Tibial nerve (tissue), 4 donors: ENCODE measurements at places on chromosomes 5 and 9. TPM values are rescaled to one million over a fixed set of nuclear protein-coding genes. Genes with fewer than 3 reads are reported as not detected.

The NUTM2F gene
- total RNA-seq, result not detected

DNA sequence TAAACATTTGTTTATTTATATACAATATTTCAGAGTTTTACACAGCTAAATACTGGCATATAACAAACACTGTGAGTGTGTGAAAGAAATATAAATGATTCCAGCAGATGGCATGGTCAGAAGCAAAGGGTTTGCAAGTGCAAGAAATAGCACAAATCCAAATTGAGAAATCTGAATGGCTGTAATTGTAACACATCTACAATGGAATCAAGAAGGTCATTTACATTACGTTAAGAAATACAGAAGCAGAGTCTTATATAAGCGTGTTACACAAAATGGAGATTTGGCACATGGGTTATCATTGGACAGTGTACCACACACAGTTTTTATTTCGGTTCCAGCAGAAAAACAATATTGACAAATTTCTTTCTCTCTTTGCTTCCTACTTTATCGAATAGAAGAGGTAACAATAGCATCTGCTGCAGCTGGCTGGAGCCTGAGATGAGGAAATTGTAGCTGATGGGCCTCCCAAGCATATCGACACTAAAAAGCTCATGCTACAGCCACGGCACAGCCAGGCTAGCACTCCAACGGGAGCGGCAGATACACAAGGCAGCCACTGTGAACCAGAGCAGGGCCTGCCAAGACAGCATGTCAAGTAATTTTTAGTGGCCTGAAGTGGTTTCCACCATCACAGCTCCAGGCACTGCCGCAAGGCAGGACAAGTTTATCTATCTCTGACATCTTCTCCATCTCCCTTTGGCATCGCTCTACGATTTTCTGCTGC lies 564.6 kb upstream of the DMAC1 start:
- H3K27ac ChIP-seq, result no peak overlapping the region
- H3K4me3 ChIP-seq, result no peak overlapping the region
- H3K4me1 ChIP-seq, result no peaks in the 10 kb centered on the region
- no peaks in the 10 kb centered on the region for H3K27me3 ChIP-seq

GRCh38 chr5:8136271-8136670 lies 267.3 kb downstream of the MTRR start:
- no peaks in the 10 kb centered on the region for H3K27me3 ChIP-seq
- no peaks in the 10 kb centered on the region for H3K36me3 ChIP-seq
- no peak overlapping the region for H3K27ac ChIP-seq

- DNase-seq, result no peak
- H3K36me3 ChIP-seq, result no peaks in the 10 kb centered on the region
- no peak overlapping the region for H3K27ac ChIP-seq
- H3K27me3 ChIP-seq, result no peaks in the 10 kb centered on the region
- H3K4me3 ChIP-seq, result no peak overlapping the region
Measured at GRCh38 chr5:62689599-62690368, 111.2 kb downstream of the LRRC70 start.

DNA sequence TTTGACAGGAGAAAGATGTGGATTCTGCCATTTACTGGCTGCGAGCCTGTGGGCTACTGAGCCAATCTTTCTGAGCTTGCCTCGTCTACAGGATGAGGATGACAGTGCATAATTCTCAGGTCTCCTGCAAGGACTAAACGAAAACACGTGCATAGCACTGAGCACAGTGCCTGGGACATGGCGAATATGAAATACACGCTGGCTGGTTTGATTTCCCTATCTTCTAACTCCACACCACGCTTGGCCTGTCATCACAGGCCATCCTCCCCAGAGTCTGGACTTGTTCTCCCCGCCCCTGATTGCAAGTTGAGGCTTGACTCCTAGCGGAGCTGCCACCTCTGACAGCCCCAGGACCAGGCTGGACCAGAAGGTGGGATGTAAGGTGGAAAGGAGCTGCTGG lies 37.9 kb downstream of the ARPC5L start:
- no peak overlapping the region for H3K27ac ChIP-seq
- H3K4me3 ChIP-seq, result no peak overlapping the region
- peaks cover 83% of the 10 kb centered on the region for H3K36me3 ChIP-seq
- no peak for DNase-seq
